ENCODE measurements at places on chromosomes 5 and 9.
A peak's percentile ranks its signal among the peaks of the same experiment; 100 is the strongest.

DNA sequence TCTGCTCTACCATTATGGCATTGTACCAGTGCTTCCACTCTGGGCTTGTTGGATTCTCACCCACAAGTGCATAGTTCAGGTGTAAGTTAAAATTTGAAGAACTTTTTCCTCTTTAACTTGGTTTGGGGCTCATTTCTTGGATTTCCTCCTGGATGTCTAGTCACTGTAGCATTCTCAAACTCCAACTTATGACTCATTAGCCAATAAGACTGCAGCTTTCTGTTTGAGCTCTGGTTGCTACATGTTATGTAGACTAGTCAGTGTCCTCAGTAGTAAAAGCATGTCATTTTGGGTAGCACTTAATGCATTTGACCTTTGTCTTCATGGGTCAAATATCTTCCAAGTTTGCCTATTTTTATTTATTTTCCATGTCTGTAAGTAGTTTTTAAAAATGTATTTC, 790.8 kb downstream of the BRINP1 start:
- DNase-seq, result peak; percentile 81

DNA sequence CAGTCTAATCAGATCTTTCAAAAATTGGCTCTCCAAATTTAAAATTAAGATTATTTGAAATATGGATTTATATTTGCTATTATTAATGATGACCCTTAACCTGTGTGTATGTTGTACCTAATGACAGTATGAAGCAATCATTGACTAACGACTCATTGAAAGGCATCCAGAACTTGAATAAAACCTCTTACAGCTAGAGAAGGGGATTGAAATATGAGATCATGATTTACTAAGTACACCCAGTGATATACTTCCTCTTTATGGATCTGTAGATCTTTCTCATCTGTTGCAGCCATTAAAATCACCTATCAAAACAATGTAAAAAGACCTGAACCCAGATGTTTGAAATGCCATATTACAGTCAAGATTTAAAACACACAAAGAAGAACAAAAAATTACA, 126.5 kb downstream of the RPS23 start:
- DNase-seq, result no peak

DNA sequence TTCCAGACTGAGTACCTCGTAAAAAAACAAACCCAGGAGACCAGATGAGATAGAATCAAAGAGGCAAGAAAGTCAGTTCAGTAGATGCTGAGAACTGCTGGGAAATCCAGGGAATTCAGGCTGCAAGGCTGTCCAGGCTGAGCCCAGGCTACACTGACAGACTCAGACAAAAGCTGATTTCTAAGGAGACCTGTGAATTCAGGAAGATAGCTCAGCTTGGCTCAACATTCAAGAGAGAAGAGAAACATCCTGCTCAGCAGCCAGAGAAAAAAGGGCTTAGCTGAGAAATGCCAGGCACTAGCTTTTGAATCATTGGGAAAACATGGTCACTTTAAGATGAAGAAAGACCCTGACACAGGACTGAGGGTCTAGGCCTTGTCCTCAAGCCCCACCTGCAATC, 118.2 kb upstream of the SLC44A1 start:
- DNase-seq, result no peak

DNA sequence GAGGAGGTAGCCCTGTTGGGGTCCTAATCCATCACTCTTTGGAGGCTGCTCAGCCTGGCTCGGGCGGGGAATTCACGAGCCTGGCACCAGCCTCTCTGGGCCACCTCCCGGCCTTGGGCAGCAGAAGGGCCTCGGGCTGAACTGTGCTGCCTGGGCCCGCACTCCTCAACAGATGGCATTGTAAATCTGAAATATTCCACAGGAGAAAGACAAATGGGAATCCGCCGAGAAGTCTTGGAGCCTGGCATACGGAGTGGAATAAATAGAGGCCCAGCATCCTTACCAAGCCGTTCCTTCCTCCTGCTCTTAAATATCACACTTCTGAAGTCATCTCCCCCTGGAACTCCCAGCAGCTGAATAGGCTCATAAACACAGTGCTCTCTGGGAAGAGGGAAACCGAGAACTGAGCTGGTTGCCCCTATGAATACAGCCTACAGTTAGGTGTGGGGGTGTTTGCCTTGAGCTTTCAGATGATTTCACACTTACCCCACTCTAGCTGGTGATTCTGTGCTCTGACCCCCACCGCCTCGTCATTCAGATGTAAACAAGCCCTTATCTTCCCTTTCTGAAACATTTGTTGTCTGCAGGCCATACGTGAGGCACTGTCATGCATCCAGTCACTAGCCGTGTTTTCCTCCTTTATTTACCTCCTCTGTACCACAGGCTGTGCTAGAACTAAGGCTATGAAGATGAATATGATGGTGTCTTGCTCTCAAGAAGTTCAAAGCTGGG, 455.0 kb upstream of the CLINT1 start:
- no peak for DNase-seq

GRCh38 chr9:94950579-94951323, 224.3 kb downstream of the AOPEP start:
- peak; percentile 57 for DNase-seq

- DNase-seq, result no peak
Measured at GRCh38 chr9:928363-929042, 48.0 kb upstream of the DMRT3 start.

DNA sequence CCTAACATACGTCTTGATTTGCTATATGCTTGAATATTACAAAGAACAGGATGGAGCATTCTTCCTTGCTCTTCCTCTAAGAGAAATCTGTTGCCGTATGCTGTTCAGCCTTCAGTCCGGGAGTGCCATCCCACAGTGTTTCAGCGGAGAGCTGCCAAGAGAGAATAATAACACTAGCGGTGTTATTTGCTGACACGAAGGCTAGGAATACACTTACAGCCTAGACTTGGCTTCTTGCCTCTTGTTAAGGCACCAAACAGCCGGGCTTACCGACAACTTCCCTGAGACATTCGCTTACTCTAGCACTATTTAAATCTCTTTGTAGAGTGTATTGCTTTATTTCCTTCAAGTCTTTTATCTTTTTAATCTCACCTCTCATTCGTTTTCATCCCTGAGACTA, 31.4 kb downstream of the KCTD16 start:
- no peak for DNase-seq

GRCh38 chr5:81629986-81630385, 120.9 kb downstream of the SSBP2 start:
- no peak for DNase-seq

DNA sequence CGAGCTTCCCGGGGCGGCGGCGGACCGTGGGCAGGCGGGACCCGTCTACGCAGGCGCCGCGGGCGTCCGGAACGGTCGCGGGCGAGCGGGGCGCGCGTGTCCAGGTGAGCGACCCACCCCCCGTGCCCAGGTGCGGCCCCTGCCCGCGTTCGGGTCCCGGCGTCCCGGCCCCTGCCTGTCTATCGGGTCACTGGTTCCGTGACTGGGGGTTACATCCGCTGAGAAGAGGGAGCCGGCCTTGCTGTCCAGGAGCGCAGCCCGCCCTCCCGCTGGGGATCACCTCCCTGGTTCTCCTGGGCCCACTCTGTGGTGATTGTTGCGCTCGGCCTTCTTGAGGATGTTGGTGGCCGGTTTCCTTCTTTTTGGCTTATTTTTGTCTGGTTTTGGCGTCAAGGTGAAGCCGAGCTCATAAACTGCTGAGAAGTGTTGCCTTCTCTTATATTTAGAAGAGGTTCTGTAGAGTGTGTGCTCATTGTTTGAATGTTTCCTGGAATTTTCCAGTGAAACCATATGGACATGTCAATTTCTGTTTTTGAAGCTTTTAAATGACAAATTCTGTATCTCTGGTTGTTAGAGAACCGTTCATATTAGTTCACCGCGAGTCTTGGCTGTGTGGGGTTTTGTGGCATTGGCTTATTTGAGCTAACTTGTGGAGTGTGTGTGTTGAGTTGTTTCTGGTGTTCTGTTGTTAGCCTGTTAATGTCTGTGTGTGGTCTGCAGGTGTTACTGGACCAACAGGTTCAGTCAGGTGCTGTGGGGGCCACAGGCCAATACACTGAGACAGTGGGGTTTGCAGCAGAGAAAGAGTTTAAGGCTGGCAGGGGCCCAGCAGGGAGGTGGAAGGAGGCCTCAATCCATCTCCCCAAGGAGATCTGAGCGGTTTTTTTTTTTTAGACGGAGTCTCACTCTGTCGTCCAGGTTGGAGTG, 621 bp downstream of the CEP72 start:
- peak; percentile 35 for DNase-seq

- DNase-seq, result no peak
Measured at GRCh38 chr5:91179018-91179417, 204.1 kb downstream of the ARRDC3 start.

GRCh38 chr5:109788596-109788995, 98.9 kb downstream of the MAN2A1 start:
- no peak for DNase-seq

- peak; percentile 92 for DNase-seq
Measured at GRCh38 chr9:738209-738915, 103.1 kb upstream of the DMRT1 start.

DNA sequence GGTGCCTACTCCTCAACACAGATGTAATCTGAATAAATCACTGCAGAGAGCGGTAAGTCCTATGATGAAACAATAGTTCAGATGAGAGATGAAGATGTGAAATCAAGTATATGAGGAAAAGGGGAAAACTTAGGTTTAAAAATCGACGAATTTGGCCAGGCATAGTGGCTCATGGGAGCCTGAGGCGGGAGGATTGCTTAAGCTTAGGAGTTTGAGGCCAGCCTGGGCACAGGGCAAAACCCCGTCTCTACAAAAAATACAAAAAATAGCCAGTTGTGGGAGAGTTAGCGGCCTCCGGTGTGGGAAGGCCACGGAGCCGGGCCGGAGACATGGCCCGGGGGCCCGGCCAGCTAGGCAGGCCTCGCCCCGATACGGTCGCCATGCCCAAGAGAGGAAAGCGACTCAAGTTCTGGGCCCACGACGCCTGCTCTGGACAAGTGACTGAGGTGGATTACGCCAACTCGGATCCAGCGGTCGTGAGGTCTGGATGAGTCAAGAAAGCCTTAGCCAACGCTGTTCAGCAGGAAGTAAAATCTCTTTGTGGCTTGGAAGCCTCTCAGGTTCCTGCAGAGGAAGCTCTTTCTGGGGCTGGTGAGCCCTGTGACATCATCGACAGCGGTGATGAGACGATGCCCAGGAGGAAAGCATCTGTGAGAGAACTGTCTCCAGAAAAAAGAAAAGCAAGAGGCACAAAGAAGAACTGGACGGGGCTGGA, 62.8 kb upstream of the SUB1 start:
- DNase-seq, result peak; percentile 96

GRCh38 chr9:122396614-122397148, 25.9 kb downstream of the PTGS1 start:
- DNase-seq, result no peak

- peak; percentile 55 for DNase-seq
Measured at GRCh38 chr5:84382363-84383295, 2.1 kb downstream of the EDIL3 start.

- DNase-seq, result no peak
Measured at GRCh38 chr9:129930743-129931142, 95.5 kb downstream of the USP20 start.

DNA sequence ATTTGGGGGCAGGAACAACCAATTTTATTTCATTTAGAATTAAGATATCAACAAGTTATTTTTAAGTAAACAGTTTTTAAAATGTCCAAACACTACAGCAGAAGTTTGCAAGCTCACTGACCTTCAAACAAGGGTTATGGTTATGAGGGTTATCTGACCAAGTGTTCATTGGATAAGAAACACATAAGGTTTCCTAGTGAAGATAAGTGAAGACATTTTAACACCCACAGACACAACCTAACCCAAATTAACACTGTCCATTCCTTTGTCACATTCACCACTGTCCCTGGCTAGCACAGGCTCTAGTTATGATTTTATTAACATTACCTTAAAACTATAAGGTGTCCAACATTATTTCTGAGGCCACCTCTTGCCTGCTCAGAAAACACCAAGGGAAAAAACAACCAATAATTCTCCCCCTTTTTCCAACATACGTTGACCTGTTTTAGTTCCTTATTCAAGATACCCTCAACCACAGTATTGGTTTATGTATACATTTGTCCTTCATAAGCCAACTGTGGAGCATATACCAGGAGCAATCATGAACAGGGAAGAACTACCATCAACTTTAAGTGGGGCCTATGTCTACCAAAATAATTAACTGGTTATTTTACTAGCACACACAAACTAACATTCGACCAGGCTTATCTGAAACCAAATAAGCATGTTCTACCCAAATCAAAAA, 4.0 kb downstream of the ETF1 start:
- no peak for DNase-seq

DNA sequence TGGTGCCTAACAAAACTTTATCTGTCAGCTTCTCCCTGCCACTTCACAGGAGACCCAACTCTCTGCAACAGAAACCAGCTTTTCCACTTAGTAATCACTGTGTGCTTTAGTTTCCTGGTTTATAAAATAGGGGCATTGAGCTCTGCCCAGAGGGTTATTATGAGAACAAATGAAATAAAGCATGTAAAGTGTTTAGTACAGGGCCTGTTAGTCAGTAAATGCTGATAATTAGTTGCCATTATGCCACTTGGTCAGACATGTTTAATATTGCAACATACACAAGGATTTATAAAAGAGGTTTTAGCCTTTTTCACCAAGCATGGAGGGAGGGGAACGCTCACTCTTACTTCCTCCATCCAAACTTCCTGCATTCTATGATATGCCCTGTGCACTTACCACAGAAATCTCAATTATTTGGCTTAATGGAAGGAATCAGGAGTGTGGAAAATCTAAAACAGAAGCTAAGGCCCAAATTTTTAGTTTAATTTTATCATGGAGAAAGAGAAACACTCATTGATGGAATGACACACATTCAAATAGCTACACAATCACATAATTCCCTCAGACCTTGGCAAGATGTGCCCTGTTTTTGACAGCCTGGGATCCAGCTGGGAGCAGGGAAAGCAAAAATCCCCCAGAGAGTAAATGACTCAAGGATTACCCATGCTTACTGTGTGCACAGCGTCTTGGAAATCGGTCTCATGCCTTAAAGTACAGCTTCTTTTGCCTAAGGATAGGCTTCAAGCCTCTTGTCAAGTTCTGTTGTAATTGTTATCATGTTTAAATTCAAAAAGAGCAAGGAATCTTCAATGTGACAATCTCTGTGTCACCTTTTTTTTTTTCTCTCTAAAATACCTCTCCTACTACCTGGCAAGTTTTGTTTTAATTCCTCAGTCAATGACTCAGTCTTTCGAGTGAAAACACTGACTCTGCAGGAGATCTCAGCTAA, 34.0 kb downstream of the ZNF474 start:
- DNase-seq, result peak; percentile 88

DNA sequence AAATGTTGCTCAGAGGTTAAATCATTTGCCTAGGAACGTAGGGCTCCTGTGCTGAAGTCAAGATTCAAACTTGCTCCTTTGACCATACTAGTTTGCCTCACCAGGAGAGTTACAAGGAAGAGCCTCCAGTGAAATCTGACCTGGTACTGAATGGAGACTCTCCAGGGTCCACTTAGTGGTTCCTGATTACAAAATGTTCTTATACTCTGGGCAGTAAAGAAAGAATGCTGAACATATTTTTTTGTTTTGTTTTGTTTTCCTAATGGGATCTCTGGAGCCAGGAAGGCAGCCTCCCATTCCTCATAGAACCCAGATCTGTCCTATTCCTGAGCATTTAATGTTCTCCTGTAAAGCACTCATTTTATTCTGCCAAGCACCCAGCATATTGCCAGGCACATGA, 256.5 kb upstream of the CLINT1 start:
- no peak for DNase-seq

Measured in A172 (cell line).